ENCODE measurements at places on chromosomes 11 and 22. TPM values are rescaled to one million over a fixed set of nuclear protein-coding genes. Genes with fewer than 3 reads are reported as not detected.

The TRIM49D1 gene
- not detected for total RNA-seq

The GLYATL2 gene
- total RNA-seq = not detected

The OR4D11 gene
- total RNA-seq = not detected

The INPP5J gene
- 4.1 TPM for total RNA-seq

- no peak for DNase-seq
- H3K4me3 ChIP-seq = no peak overlapping the region
- no peaks in the 10 kb centered on the region for H3K36me3 ChIP-seq
- no peaks in the 10 kb centered on the region for H3K27me3 ChIP-seq
- no peaks in the 10 kb centered on the region for H3K4me1 ChIP-seq
Measured at GRCh38 chr11:128776069-128776423, 82.2 kb downstream of the FLI1 start.

DNA sequence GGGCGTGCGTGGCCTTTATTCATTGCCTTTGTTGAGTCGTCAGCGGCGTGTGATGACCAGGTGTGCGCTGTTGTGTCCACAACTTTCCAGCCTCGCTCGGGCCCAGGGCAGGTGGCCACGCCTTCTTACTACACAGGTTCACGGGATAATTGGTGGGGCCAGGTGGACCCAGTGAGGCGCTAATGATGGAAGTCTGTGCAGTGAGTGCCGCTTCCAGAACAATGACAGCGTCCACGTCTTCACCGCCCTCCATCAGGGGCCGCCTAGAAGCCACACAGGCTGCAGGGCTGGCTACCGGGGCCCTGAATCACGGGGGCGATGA is 1197.3 kb downstream of the BRD1 start:
- DNase-seq = no peak
- no peaks in the 10 kb centered on the region for H3K36me3 ChIP-seq
- H3K4me1 ChIP-seq = no peaks in the 10 kb centered on the region
- no peak overlapping the region for H3K4me3 ChIP-seq
- H3K27ac ChIP-seq = no peak overlapping the region

DNA sequence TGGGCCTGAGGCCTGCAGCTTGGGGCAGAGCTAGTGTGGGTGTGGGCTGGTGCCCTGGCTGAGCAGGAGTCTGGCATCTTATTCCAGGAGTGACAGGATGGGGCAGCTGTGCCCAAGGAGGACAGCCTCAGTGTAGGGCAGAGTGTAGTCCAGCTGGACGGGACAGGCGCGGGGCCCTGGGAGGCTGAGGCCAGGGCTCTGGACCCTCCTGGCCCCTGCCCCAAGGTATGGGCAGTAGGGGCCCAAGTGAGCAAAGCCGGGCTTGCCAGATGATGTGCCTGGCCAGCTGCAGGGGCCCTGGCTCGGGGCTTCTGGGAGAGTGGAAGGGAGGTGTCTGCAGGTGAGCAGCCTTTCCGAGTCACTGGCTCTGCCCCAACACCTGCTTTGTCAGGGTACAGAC is 1190.9 kb downstream of the BRD1 start:
- no peaks in the 10 kb centered on the region for H3K27me3 ChIP-seq
- no peak overlapping the region for H3K4me3 ChIP-seq
- no peaks in the 10 kb centered on the region for H3K36me3 ChIP-seq

- no peak for DNase-seq
- no peaks in the 10 kb centered on the region for H3K27me3 ChIP-seq
- H3K4me1 ChIP-seq = peaks cover 7% of the 10 kb centered on the region
- H3K36me3 ChIP-seq = no peaks in the 10 kb centered on the region
Measured at GRCh38 chr11:119373059-119373920, 8.2 kb downstream of the USP2 start.

Data from thoracic aorta (tissue), 2 donors.